Occipital lobe (tissue), 3 donors: ENCODE measurements at places on chromosomes 3 and 15. TPM values are rescaled to one million over a fixed set of nuclear protein-coding genes. Genes with fewer than 3 reads are reported as not detected.

- no peak for DNase-seq
Measured at GRCh38 chr15:34647569-34648293, 64.3 kb upstream of the GOLGA8B start.

- no peak for DNase-seq
Measured at GRCh38 chr3:122955916-122956692, 71.5 kb downstream of the SEMA5B start.

GRCh38 chr3:28564211-28564610 lies 215.6 kb upstream of the AZI2 start:
- no peak for DNase-seq

ARL8B gene
- total RNA-seq, result 95.6 TPM

DNA sequence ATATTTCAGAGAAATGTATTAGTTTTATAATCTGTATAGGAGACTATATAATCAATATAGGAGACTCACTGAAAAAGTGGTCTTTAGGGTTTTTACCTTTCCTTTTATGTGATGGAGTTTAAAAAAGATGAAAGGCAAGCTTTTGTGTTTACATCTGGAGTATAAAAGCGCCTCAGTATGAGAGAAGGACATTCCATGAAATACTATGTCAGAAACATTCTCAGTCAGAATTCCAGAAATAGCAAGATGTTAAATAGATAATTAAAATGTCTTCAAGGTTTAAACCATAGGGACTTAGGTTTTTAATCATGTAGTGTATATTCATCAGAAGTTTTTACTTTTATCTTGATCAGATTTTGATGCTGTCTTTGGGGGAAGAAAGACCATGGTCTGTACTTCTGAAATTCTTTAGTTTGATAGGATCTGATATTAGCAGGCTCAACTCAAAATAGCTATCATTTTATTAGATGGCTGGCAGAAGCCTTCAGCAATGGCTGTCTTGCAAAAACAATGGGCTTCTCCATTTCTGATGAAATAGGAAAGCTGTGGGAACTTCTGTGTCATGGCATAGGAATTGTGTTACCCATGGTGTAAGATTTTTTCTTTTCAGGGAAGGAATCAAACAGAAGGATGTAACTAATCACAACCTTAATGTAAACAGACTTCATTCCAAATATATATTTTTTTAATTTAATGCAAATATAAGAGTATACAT lies 209.6 kb upstream of the PLSCR5 start:
- DNase-seq, result no peak

DNA sequence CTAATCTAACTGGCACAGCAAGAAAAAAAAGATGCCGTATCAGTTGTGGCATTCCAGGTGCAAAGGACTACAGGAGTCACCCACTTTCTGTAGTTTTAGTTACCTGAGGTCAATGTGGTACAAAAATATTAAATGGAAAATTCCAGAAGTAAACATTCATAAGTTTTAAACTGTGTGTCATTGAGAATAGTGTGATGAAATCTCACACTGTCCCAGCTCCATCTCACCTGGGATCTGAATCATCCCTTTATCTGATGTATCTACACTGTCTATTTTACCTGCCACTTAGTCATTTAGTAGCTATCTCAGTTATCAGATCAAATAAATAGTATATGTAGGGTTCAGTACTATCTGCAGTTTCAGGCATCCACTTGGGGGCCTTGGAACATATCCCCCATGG lies 26.7 kb downstream of the GBE1 start:
- no peak for DNase-seq

DNA sequence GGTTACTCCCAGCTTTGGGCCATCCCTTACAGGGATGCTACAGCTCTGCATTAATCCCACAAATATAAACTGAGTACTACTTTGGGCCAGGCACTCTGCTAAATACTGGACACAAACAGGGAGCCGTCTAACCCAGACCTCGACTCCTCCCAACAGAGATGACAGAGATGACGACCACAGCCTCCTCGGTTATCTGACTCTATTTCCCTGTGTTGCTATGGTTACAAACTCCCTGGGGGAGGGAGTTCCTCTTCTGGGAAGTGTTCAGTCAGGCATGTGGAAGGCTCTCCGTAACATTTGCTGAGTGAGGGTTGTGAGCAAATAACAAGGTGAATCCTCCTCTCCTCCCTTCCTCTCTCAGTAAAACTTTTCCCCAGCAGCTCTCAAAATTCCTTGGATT lies 6.7 kb upstream of the CMTM7 start:
- no peak for DNase-seq
